ENCODE measurements at places on chromosomes 6 and 20. TPM values are rescaled to one million over a fixed set of nuclear protein-coding genes. Genes with fewer than 3 reads are reported as not detected.

DNA sequence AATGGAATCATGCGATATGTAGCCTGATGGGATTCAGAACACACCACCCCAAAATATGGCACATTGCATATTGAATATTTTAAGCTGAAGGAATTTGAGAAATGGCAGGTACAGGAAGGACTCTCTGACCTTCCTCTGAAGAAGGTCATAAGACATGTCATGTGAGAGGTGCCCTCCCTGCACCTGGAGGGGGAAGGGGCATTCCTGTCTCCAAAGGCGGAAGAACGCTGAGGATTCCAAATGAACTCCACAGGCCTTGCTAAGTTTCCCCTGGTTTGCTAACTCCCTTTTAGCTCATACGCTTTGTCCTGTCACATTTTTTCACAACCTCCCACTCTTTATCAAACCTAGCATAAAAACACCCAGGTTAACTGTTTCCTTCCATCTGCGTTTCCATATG is 347.8 kb downstream of the CDKAL1 start:
- no peak for DNase-seq
- peaks cover 15% of the 10 kb centered on the region for H3K4me1 ChIP-seq
- no peak overlapping the region for H3K27ac ChIP-seq
- H3K27me3 ChIP-seq, result no peaks in the 10 kb centered on the region

- DNase-seq, result no peak
- H3K4me3 ChIP-seq, result peak overlapping the region; percentile 94
- peak overlapping the region; percentile 96 for H3K27ac ChIP-seq
- H3K36me3 ChIP-seq, result no peaks in the 10 kb centered on the region
- H3K27me3 ChIP-seq, result peaks cover 2% of the 10 kb centered on the region
Measured at GRCh38 chr20:46688151-46689081, 828 bp downstream of the TP53RK start.

GRCh38 chr20:47125508-47125757 is 230.8 kb downstream of the EYA2 start:
- no peaks in the 10 kb centered on the region for H3K36me3 ChIP-seq
- DNase-seq, result no peak
- H3K27ac ChIP-seq, result no peak overlapping the region
- no peaks in the 10 kb centered on the region for H3K4me1 ChIP-seq
- H3K4me3 ChIP-seq, result no peak overlapping the region

DNA sequence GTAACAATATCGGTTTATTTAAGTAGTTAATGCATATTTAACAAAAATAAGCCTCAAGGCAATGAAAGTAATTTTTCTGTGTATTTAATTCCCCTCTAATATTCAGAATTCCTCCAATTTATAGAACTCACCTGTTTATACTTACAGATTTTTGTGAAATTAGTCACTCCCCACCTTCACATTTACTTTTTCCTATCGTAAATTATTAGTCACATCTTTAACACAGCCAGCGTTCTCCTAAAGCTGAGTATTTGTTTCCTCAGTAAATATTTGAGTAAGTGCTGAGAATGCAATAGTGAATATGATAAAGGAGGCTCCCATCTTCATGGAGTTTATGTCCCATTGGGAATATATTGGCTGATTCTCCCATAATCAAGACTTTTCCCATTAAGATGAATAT is 88.0 kb downstream of the SYCP2 start:
- no peak overlapping the region for H3K4me3 ChIP-seq
- no peaks in the 10 kb centered on the region for H3K27me3 ChIP-seq
- H3K4me1 ChIP-seq, result no peaks in the 10 kb centered on the region
- no peak for DNase-seq

- no peak for DNase-seq
- H3K27me3 ChIP-seq, result no peaks in the 10 kb centered on the region
- no peaks in the 10 kb centered on the region for H3K36me3 ChIP-seq
- H3K4me1 ChIP-seq, result no peaks in the 10 kb centered on the region
- no peak overlapping the region for H3K4me3 ChIP-seq
Measured at GRCh38 chr6:147782302-147782701, 273.8 kb downstream of the SAMD5 start.

DNA sequence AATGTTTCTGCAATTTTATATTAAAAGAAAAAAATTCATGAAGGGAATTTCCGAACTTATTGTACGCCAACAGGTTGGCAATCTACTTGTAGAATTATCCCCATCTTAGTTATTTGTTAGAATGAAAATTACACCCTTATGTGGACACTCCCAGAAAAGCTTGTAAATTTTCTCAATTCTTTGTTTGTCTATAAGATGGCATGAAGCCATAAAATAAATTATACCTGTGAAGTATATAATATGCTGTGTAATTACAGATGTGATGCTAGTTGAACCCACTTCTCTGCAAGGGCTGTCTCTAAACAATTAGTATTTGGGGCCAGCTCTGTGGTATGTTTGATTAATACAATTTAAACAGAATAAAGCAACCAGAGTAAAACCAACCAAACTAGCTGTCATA is 52.1 kb upstream of the DSP start:
- no peaks in the 10 kb centered on the region for H3K4me1 ChIP-seq
- no peaks in the 10 kb centered on the region for H3K36me3 ChIP-seq
- H3K4me3 ChIP-seq, result no peak overlapping the region

- H3K36me3 ChIP-seq, result no peaks in the 10 kb centered on the region
- H3K4me1 ChIP-seq, result no peaks in the 10 kb centered on the region
- DNase-seq, result no peak
- peaks cover 9% of the 10 kb centered on the region for H3K27me3 ChIP-seq
- no peak overlapping the region for H3K4me3 ChIP-seq
Measured at GRCh38 chr6:167841981-167842380, 15.3 kb downstream of the AFDN start.

TAAR2 gene
- polyA plus RNA-seq, result not detected

STX11 gene
- polyA plus RNA-seq, result 42.6 TPM
